ENCODE measurements at places on chromosomes 5 and 9.

DNA sequence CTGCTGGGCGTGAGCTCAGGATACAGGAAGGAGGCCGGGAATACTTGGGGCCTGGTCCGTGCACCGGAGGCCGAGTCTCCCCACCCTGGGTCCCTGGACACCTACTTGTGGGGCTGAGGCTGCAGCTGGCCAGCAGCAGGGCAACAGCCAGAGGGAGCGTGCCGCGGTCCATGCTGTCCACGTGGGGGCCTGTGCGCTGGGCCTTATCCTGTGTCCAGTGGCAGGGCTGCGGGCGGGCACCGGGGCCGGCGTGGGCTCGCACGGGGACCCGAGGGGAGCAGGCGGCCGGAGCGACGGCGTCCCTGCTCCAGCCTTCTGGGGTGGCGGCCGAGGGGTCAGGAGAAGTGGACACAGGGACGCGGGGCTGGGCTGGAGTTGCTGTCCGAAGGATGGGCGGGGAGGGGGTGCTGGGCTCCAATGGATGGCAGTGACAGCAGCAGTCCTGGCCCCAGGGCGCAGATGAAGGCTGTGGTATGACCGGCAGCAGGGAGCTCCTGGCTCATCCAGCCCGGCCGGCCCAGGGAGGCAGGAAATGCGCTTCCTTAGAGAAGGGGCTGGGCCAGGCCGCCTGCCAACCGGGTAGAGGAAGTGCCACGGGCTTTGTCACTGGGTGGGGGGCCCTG lies at the start of gene ENG:
ENG (minus strand) TSS at position 475 of the 623 bp plus-strand sequence; CDS start at position 172, 303 bp downstream.
- no peak for DNase-seq

- no peak for DNase-seq
Measured at GRCh38 chr9:104269996-104270963, 176.2 kb downstream of the SMC2 start.

GRCh38 chr5:73946278-73946677 lies 320.3 kb downstream of the ARHGEF28 start:
- no peak for DNase-seq

DNA sequence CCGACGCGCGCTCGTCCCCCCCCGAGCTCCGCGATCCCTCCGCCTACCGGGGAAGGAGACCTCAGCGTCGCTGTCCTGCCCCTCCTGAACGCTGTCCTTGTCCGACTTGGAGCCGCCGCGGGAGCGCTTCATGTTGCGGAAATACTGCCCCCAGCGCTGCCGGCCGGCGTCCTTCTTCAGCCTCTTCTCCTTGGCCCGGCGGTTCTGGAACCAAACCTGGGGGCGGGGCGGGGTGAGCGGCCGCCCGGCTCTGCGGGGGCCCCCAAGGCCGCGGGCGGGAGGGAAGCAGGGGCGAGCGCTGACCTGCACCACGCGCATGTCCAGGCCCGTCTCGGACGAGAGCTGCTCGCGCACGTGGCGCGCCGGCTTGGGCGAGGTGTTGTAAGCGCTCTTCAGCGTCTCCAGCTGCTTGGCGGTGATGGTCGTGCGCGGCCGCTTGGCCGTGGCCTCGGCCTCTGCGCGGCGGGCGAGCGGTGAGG lies 6.3 kb downstream of the LHX3 start:
- no peak for DNase-seq

DNA sequence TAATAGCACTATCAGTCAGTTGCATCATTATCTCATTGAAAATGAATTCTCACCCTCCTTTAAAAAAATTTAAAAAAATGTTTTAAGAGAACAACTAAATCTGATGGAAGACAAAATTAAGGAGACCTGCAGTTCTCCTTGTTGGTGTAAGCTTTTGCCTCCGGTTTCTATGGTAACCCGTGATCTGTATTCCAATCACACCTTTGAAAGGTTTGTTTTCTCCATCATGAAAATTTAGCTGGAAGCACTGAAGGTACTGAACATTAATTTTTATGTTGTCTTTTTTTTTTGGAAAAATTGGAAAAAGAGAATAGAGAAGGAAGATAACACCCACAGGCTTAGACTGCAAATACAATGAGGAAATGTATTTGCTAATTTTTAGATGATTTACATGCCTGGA lies 2.5 kb upstream of the BASP1 start:
- no peak for DNase-seq

GRCh38 chr5:124772457-124773200 lies 26.2 kb upstream of the ZNF608 start:
- DNase-seq = no peak

DNA sequence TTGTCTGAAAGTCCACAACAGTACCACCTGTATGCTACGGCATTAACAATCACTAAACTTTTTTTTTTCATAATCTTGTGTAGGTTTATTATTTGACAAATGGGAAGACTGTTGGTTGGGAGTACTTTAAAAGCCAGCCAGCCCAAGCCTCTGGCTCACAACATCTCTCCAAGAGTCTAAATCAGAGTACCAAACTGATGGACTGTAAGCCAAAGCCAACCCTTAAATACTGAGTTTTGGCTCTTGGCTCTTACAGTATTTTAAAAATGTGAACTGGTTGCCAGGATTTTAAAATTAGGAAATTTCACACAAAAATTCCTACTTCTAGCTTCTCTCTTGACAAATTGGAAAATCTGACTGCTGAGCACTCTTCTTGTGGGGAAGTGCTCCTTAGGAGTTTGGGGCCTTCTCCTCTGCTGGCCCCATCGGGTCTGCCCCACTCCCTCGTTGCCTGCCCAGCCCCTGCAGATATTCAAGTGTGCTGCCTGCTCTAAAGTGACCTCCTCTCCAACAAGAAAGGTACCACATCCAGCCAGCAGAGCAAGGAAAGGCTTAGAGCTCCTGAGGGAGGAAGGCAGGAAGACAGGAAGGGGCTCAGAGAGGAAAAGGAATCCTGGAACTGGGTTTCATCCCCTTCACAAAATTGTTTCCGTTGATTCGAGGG lies 21.8 kb upstream of the TMOD1 start:
- no peak for DNase-seq

DNA sequence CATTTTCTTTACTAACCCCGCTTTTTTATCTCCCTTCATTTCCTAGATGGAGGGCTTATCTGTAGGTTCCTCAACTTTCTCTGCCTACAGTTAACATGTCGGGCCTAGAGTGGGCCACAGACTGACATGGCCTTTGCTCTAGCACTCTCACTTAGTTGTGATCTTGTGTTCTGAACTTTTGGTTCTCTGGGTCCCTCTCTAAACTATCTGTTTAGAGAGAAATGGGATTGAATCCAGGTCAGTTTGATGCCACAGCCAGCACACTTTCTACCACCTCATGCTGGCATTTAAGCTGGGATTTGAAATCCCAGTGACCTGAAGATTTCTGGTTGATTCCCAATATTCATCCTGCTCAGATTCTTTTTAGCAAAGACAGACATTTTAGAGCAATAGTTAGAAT lies 388.5 kb upstream of the PAPPA start:
- no peak for DNase-seq

DNA sequence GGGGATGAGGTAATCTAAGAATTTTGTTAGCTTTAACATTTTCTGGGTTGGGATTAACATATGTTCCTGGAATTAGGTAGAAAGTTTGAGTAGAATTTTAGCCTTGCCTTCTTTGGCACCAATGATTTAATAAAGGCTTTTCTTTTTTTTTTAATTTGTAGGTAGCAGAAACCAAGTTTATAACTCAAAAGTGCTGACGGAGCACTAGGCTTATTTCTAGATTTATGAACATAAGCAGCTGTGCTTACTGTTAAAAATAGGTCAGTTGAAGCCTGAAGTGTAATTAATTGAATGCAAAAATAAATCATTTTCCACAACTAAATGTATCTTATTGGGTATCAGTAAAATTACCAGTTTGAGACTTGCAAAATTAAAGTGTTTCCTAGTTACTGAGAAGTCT lies 62.4 kb downstream of the TAF11L14 start:
- DNase-seq = no peak

GRCh38 chr5:163193886-163194285 lies 243.5 kb upstream of the CCNG1 start:
- DNase-seq = no peak

- no peak for DNase-seq
Measured at GRCh38 chr5:128446-128845, 36.5 kb downstream of the PLEKHG4B start.

GRCh38 chr9:17669206-17669605 lies 90.3 kb downstream of the SH3GL2 start:
- no peak for DNase-seq

- no peak for DNase-seq
Measured at GRCh38 chr5:77620405-77620804, 18.1 kb downstream of the OTP start.

DNA sequence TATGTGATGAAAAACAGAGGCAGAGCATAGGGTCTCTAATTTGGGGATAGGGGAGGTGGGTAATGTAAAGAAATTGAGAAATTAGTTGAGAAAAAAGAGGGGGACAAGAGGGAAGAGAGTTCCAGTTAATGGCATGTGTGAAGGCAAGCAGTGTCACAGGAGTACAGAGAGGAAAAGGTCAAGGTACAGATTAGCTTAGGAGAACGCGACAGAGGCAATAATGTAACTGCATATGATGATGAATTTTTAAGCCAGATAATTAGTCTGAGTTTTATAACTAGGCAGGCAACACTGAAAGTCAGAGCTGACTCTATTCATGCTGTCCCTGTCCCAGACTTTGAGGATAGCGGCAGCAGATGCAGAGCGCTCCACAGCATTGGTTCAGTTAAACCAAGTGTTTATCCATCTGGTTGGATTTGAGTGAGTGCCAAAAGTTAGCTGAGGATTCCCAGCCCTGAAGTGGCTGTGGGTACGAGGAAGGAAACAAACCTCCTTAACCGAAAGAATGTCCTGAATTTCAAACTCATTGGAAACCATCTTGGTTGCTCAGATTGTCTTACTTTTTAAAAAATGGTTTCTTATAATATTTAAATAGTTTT lies 315.2 kb downstream of the ARHGAP26 start:
- DNase-seq = no peak

DNA sequence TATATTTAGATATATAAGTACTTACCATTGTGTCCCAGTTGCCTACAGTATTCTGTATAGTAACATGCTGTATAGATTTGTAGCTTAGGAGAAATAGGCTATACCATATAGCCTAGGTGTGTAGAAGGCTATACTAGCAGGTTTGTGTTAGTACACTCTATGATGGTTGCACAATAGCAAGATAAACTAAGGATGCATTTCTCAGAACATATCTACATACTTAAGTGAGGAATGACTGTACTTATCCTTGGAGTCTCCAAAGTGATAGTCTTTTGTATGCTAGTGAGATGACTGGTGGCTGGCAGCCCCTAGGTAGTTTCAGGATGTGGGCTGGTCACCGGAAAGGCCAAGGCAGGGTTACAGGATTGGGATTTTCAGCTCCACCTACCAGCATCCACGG lies 208.7 kb downstream of the ARHGEF28 start:
- DNase-seq = no peak

DNA sequence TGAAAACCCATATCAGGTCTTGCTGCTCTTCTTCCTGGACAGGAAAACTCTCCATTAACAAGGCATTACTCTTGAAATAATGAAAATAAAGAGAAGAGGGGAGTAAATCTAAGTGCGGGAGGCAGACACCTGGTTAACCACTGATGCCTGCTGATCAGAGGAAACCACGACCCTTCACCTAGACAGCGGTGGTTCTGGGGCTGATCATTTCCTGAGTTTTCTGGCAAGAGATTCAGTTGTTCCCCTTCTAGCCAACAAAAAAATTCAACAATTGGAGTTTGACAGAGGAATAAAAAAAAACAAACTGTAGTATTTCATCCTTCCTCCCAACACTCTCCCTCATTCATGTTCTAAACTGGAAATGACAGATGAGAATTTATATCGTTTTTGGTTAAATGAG lies 3.0 kb downstream of the RLN2 start:
- DNase-seq = no peak

DNA sequence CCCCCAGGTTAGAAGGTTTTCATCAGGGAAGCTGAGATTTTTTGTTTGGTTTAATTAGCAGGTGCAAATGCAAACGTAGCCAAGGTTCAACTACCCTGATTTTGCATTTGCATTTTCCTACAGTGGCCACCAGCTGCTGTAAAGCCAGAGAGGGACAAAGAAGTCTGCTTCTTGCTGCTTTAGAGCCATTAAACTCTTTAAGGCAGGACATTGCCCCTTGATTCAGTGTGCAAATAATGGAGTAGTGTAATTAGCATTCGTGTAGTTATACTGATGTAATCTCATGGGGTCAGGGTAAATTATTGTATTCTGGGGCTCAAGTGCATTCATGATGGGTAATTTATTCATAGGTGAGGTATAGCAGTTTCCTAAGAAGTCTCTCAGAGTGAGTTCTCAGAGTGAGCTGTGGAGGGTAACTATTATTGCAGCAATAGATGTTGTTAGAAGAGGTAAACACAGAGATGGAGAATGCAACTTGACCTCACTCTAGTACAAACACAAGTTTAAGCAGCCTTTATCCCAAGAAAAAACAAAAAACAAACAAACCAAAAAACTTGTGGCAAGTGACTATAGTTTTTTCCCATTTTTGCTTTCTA lies 526.5 kb downstream of the KIF4B start:
- DNase-seq = no peak

DNA sequence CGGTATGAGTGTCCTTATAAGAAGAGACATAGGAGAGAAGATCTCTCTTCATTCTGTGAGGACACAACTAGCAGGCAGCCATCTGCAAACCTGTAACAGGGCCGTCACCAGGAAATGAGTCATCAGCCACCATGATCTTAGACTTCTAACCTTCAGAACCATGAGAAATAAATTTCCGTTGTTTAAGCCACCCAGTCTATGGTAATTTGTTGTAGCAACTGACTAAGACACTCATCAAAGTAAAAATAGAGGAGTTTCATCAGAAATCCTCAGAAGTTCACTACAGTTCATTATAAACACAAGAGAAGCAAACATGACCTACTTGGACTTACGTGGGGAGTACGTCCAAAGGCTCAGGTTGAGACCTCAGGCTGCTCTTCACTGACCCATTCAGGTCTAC lies 357.7 kb downstream of the SEMA5A start:
- no peak for DNase-seq
